ENCODE measurements at places on chromosomes 5 and 9. TPM values are rescaled to one million over a fixed set of nuclear protein-coding genes. Genes with fewer than 3 reads are reported as not detected.
A peak's percentile ranks its signal among the peaks of the same experiment; 100 is the strongest.

The OR13C4 gene
- not detected for polyA plus RNA-seq

The BTF3 gene
- polyA plus RNA-seq = 228 TPM

The CTNND2 gene
- polyA plus RNA-seq = 7.4 TPM

GRCh38 chr9:8778356-8778755 is 978.8 kb upstream of the DMAC1 start:
- no peaks in the 10 kb centered on the region for H3K36me3 ChIP-seq
- no peak for DNase-seq
- no peaks in the 10 kb centered on the region for H3K27me3 ChIP-seq
- peaks cover 1% of the 10 kb centered on the region for H3K4me1 ChIP-seq
- H3K4me3 ChIP-seq = no peak overlapping the region
- no peak overlapping the region for H3K27ac ChIP-seq

DNA sequence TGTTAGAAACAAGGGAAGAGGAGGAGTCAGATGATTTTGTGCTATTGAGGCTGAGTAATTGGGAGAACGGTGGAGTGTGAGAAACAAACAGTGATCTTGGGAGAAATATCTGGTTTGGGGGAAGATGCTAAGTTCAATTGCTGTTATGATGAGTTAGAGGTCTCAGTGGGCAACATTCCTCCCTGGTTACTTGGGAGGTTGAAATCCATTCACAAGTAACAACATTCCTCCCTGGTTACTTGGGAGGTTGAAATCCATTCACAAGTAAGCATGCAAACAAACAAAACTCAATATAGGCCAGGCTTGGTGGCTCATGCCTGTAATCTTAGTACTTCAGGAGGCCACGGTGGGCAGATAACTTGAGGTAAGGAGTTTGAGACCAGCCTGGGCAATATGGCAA is 38.7 kb downstream of the AGXT2 start:
- no peaks in the 10 kb centered on the region for H3K36me3 ChIP-seq
- no peaks in the 10 kb centered on the region for H3K4me1 ChIP-seq
- no peak for DNase-seq
- H3K27ac ChIP-seq = no peak overlapping the region
- H3K27me3 ChIP-seq = no peaks in the 10 kb centered on the region

- H3K4me1 ChIP-seq = no peaks in the 10 kb centered on the region
- H3K27ac ChIP-seq = no peak overlapping the region
- H3K4me3 ChIP-seq = no peak overlapping the region
- H3K36me3 ChIP-seq = no peaks in the 10 kb centered on the region
Measured at GRCh38 chr5:64437496-64437895, 68.3 kb upstream of the RGS7BP start.

DNA sequence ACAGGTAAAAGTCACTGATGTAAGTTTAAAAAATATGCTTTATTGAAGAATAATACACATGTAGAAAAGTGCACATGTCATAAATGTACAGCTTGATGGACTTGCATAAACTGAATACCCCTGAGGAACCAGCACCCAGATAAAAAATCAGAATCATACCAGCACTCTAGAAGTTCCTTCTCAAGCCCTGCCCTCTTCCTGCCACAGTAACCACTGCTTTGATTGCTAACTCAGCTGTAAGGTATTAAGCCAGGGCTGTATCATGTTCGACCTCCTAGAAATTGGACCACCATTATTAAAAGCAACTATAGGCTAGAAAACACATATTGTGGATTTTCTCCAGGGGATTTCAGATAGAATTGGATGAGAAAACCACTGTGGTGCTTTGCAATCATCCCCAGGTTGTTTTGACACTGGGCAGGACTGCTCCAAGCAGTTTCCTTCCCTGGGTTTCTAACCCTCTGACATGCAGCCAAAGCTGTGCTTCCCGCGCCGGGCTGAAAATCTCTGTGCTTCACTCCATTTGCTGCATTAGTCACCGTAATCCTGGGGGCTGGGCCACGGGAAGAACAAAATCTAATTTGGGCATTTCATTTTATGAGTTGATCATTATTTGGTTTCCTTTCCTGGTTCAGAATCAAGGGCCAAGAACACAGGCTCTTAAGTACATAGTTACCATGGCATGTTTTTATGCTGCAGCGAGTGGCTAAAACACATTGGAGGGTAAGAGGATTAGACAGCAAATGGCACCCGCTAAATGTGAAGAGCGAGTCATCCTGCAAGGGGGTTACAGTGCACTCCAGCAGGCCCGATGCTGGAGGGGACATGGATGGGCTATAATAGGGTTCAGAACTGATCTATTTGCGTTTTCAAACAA is 139.4 kb upstream of the IL12B start:
- no peaks in the 10 kb centered on the region for H3K36me3 ChIP-seq
- H3K27me3 ChIP-seq = no peaks in the 10 kb centered on the region
- DNase-seq = no peak

DNA sequence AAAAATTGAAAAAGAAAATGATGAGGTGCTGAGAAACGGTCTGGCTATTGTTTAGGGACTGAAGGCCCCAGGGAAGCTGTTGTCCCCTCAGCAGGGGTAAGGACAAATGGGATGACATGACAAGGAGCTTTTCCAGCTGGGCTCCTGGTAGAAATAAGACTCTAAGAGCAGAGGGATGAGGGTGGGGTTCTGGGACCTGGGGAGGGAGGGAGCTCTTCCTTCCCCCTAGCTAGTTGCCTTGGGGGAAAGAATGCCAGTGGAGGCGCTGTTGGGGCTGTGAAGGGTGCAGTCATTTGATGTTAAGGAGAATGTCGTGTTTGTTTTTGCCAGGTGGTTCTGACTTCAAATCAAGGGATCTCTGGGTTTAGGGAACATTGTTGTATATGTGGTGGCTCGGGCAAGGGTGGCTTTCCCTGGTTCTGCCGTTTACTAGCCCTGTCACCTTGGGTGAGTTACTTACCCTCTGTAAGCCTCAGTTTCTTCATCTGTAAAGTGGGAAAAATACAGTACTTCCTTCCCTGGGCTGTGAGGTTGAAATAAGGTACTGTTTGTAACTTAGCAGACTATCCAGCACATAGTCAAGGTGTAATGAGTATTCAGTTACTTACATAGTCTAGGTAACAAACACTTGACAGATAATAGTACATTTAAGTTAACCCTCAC is 47.8 kb downstream of the WWC1 start:
- H3K36me3 ChIP-seq = no peaks in the 10 kb centered on the region
- no peak overlapping the region for H3K4me3 ChIP-seq
- H3K27me3 ChIP-seq = no peaks in the 10 kb centered on the region
- H3K4me1 ChIP-seq = peaks cover 25% of the 10 kb centered on the region
- peak; percentile 65 for DNase-seq
- no peak overlapping the region for H3K27ac ChIP-seq
